ENCODE measurements at places on chromosomes 5 and 9.

- DNase-seq = no peak
Observed at GRCh38 chr5:122523776-122524175, 211.7 kb downstream of the SNCAIP start.

GRCh38 chr9:4799775-4800174 lies 7.0 kb downstream of the RCL1 start:
- DNase-seq = no peak

DNA sequence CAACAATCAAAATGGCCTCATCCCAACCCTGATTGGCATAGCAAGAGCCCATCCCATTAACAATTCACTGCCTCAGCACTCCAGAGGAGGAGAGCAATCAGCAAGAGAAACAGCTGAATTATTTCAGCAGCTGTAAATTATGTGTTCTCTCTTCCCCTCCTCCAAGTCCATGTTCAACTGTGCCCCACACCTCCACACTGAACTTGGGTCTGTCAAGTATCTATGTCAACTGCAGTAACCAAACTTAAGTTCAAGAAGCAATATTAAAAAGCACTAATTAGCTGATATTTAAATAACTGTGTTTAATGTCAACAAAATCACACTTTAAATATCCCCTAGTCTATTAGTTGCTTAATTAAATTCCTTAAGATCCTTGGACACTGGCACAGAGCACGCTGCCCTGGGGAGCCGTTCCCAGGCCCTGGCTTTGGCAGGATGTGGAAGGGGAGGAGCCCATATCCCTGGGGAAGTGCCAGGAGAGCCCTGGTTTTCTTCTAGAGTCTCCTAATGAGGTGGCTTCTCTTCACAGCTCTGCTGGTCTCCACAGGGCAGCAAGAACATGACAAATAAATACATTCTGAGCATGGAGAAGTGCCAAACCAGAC lies 50.6 kb downstream of the SIL1 start:
- peak; percentile 99 for DNase-seq

GRCh38 chr5:74440341-74440740 lies 200.2 kb downstream of the ENC1 start:
- no peak for DNase-seq

DNA sequence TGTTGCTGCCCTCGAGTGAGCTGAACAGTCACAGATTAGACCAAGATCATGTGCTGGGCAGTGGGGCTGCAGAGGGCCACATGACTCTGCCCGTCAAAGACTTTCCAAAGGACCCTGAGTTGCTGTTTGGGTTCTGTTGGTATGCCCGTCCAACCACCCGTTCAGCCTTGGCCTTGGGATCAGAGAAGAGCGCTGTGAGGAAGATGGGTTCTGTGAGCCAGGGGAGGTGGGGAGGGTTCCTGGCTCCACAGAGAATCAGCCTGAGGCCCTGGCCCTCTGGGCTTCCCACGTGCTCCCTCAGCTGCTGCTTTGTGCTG lies 72.6 kb downstream of the RGS3 start:
- no peak for DNase-seq

DNA sequence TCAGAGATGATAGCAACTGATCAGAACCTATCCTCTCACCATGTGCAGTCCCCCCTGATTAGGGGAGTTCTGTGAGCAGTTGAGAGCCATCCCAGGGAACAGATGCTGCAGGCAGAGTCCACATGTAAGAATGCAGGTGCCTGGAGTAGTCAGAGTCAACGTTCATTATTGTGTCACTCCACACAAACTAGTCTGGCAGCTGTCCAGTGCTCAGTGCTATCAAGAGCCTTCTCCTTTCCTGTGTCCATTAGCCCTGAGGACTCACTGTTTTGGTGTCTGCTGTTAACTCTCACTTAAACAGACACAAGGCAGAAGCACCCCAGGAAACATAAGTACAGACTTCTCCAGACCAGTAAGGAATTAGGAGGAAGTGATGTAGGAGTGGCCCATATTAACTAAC lies 2.5 kb downstream of the SH3TC2 start:
- DNase-seq = no peak

DNA sequence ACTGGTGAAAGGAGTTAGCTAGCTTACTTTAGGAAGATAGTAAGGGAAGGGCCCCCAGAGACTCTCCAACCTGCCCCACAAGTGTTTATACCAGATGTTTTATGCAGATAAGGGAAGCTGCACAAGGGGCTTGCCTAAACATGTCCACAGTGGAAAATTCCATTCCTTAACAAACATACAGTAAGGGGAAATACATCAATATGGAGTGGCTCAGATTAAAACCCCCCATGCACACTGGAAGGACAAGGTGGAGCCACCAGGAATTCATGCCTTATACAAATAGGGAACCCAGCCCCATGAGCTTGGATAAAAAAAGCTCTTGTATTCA lies 106.3 kb upstream of the GPBP1 start:
- peak; percentile 1 for DNase-seq

DNA sequence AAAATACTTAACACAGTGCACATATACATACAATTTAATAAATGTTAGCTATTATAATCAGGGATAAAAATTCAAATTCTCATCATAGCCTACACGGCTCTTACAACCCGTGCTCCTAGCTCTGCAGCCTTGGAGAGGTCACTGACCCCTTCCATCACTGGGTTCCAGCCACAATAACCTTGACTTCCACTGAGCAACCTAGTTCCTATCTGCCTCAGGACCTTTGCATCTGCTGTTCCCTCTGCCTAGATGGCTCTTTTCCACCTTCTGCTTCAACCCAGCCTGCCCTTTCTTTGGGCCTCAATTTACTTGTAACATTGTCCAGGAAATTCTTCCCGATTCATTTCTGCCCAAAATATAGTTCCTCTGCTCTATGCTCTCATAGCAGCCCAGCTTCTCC lies 8.9 kb upstream of the DELE1 start:
- no peak for DNase-seq

- no peak for DNase-seq
Observed at GRCh38 chr5:59988396-59988795, 94.9 kb upstream of the PDE4D start.

DNA sequence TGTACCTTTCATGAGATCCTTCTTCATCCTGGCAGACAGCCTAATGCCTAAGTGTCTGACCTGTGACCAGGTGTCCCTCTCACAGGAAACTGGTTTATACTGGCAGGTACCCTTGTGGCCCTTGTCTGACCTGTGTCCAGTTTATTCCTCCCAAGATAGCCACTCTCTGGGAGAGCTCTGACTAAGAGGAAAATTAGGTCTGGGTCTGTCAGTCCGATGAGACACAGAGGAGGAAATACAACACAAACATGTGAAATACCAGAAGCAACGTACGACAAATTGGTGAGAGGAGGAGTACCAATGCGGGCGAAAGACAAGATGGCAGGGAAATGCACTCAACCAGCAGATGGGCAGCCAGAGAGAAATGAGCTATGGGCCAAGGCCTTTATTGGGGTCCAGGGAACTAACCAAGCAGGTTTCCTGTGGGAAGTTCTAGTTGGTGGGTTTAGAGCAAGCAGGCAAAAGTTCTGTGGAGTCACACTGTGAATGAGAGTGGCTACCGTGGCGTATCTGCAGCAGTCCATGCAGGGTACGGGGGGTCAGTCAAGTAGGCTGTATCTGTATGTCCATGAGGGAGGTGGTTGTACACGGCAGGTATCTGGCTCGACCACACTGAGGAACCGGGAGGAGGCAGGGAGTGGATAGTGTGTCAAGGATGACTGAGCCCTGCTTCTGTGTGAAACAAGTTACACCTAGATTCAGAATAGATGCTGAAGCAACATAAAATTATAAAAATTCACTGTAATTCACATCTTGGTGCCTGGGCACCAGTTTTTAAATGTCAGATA lies 109.0 kb downstream of the MLLT3 start:
- DNase-seq = no peak

DNA sequence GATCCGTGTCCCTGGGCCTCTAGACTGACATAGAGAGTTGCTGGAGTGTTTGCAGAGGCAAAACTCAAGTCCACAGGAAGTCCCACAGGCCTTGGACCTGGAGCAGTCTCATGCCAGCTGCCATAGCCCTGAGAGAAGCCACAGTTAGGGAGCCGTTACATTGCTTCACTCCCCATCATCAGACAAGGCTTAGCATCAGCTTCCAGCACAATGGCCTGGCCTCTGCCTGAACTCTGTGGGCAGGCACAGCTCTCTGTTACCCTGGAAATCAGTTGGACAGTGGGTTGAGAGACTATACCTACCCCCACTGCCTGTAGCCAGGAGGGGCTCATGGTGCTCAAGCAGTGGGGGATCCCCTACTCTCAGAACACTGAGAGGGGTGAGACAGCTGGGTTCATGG lies 16.2 kb upstream of the C9orf72 start:
- DNase-seq = no peak

- no peak for DNase-seq
Observed at GRCh38 chr5:67243944-67244343, 47.3 kb upstream of the CD180 start.

DNA sequence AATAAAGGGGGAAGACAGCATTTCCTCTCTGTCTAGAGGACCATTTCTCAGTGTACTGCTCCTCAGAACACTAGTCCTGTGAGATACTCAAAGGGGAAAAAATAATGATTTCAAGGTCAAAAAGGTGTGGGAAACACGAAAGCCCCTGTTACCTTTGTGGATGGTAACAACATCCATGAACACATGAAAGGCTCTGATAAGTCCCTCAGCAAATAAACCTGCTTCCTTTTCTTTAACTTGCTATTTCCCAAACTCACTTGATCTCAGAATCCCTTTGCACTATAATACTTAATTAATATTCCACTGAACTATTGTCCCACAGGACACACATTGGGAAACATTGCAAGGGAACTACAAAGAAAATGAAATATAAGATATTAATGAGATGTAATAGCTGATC lies 65.6 kb downstream of the SMIM23 start:
- DNase-seq = no peak

DNA sequence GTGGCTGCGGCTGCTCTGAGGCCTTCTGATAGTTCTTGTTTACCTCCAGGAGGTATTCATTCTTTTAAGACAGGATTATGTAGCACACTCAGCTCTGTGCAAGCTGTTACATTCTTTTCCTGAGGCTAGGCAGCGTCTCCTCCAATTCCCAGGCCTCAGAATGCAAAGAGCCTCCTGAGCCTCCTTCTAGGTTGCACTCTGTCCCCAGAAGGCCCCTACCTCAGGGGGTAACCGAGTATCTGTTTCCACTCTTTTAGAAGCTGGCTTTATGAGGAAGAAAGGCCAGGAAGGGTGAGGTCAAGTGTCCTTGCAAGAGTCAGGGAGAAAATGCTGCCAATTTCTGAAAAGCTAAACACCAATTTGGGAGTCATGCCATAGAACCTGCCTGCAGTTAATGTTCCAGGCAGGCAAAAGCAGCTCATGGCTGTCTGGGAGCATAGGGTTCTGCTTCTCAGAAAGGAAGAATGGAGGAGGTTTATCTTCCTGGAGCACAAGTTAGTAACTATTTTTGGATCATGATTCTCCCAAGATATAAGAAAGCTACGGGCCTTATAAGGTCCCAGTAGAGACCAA lies 178.9 kb downstream of the SEMA6A start:
- peak; percentile 34 for DNase-seq

GRCh38 chr5:13107537-13107936 lies 837.0 kb downstream of the DNAH5 start:
- DNase-seq = no peak

GRCh38 chr5:133409210-133409674 lies 203.1 kb downstream of the FSTL4 start:
- DNase-seq = no peak

GRCh38 chr9:114321759-114322158 lies 1.1 kb upstream of the ORM1 start:
- DNase-seq = no peak

DNA sequence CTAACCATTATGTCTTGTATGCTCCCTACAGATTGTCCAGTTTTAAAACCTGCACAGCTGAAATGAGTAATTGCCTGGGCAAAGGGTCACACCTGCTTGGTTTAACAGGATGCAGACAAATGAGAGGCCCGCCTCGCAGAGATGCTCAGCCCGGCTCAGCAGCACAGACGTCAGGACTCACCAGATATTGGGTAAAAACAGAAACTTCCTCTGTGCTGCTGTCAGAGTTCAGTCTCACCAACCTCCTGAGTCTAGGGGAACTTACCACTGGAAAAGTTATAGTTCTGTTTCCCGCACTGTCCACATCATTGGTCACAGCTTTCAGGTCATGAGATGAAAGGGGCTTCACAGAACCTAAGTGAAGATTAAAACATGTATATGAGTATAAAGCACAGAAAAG lies 152.5 kb downstream of the ESM1 start:
- DNase-seq = no peak

DNA sequence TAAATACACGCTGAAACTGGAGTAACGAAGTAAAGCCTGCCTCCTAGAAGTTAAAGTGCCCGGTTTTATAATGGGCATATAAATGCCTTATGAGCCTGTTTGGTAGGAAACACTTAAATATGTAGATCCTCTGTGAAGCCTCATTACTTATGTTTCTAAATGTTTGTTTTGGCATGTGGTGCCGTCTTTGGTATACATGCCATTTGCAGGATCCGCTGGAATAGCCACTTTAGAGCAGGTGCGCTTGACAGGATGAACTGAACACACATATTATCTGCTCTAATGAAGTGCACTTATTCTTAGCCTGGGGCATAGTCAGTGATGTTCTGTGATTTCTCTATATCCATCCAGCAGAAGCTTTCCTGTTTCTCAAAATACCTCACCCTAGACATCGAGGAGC lies 778.1 kb upstream of the WWC1 start:
- no peak for DNase-seq

GRCh38 chr5:133455676-133456075 lies 156.7 kb downstream of the FSTL4 start:
- DNase-seq = no peak

- DNase-seq = no peak
Observed at GRCh38 chr5:62689599-62690368, 111.2 kb downstream of the LRRC70 start.

GRCh38 chr5:166430491-166431319 lies 1860.7 kb upstream of the WWC1 start:
- no peak for DNase-seq

GRCh38 chr5:156128026-156128425 lies 198.9 kb upstream of the SGCD start:
- DNase-seq = no peak
